ENCODE measurements at places on chromosomes 7 and 10. TPM values are rescaled to one million over a fixed set of nuclear protein-coding genes. Genes with fewer than 3 reads are reported as not detected.
A peak's percentile ranks its signal among the peaks of the same experiment; 100 is the strongest.

Gene PAPOLB
- total RNA-seq: not detected

GRCh38 chr10:22666287-22667092 is 47.9 kb downstream of the PIP4K2A start:
- no peaks in the 10 kb centered on the region for H3K36me3 ChIP-seq
- H3K27me3 ChIP-seq: no peaks in the 10 kb centered on the region
- DNase-seq: no peak
- no peak overlapping the region for H3K4me3 ChIP-seq
- H3K4me1 ChIP-seq: no peaks in the 10 kb centered on the region

GRCh38 chr7:30329716-30330115 is 45.3 kb downstream of the ZNRF2 start:
- no peak for DNase-seq
- no peak overlapping the region for H3K4me3 ChIP-seq
- H3K36me3 ChIP-seq: no peaks in the 10 kb centered on the region
- H3K27ac ChIP-seq: no peak overlapping the region
- no peaks in the 10 kb centered on the region for H3K27me3 ChIP-seq
- no peaks in the 10 kb centered on the region for H3K4me1 ChIP-seq

Gene FERD3L
- total RNA-seq: not detected

GRCh38 chr7:101378751-101379174 is 16.1 kb downstream of the COL26A1 start:
- no peaks in the 10 kb centered on the region for H3K27me3 ChIP-seq
- H3K4me1 ChIP-seq: no peaks in the 10 kb centered on the region
- H3K36me3 ChIP-seq: no peaks in the 10 kb centered on the region
- no peak overlapping the region for H3K27ac ChIP-seq

DNA sequence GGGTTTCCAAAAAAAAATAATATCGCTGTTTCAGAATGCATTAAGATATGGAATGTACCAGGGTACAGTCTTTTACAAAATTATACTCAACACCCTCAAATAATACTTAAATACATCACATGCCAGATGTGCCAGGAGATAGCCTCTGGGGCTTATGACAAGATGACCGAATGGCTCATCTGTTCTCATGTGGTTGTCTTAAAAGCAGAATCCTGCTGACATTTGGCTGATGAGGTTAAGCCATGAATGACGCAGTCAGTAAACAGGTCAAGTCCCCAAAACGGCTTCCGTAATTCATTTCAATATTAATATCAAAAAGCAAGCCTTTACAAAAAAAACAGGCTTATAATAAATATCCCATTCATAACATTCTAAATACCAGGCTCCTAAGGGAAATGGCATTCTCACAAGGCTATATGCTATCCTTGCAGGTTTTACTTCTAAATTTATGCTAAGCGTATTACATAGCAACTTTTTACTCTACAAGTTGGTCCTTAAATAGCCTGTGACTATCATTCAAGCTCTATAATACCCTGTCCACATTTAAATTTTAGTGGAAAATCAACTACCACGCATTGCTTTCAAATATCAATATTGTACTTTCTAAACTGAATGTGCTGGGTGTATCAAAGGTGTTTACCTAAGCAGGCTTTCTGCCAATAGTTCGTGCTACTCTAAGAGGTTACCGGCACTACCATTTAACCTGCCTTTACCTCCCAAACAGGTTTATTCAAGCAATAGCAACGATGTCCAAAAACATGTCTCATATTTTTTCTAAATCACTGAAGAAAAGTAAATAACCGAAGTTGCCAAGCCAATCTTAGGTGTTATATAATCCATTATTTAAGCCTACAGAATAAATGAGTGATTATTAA is 15.6 kb downstream of the SMURF1 start:
- H3K4me3 ChIP-seq: no peak overlapping the region
- peak; percentile 79 for DNase-seq
- H3K27ac ChIP-seq: peak overlapping the region; percentile 57
- no peaks in the 10 kb centered on the region for H3K27me3 ChIP-seq

- H3K27me3 ChIP-seq: no peaks in the 10 kb centered on the region
- no peaks in the 10 kb centered on the region for H3K36me3 ChIP-seq
- H3K4me3 ChIP-seq: no peak overlapping the region
- no peak overlapping the region for H3K27ac ChIP-seq
- DNase-seq: no peak
Measured at GRCh38 chr7:137965942-137966640, 35.8 kb downstream of the CREB3L2 start.

DNA sequence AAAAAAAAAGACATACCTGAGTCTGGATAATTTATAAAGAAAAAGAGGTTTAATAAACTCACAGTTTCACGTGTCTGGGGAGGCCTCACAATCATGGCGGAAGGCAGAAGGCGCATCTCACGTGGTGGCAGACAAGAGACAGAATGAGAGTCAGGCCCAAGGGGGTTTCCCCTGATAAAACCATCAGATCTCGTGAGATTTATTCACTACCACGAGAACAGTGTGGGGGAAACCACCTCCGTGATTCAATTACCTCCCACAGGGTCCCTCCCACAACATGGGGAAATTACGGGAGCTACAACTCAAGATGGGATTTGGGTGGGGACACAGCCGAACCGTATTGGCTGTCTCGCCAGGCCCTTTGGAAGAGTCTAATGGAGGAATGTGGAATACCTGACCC is 9.0 kb upstream of the MAFK start:
- H3K36me3 ChIP-seq: no peaks in the 10 kb centered on the region
- H3K27me3 ChIP-seq: no peaks in the 10 kb centered on the region
- no peak overlapping the region for H3K27ac ChIP-seq

DNA sequence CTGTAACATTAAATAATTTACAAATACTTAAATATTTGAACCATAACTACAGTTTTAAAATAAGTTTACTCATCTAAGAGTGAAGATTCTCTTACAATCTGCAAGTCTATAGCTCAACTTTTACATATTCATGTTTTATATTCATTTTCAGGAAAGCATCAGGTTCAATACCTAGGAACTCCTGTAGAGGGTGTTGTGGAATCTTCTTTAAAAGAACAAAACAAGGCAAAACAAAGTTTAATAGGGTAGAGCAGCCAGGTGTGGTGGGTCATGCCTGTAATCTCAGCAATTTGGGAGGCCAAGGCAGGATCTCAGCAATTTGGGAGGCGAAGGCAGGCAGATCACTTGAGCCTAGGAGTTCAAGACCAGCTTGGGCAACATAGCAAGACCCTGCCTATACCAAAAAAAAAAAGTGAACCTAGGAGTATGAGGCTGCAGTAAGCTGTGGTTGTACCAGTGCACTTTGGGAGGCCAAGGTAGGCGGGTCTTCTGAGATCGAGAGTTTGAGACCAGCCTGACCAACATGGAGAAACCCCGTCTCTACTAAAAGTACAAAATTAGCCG is 45.1 kb downstream of the ST8SIA6 start:
- no peaks in the 10 kb centered on the region for H3K36me3 ChIP-seq
- no peak overlapping the region for H3K4me3 ChIP-seq
- no peaks in the 10 kb centered on the region for H3K27me3 ChIP-seq
- no peak overlapping the region for H3K27ac ChIP-seq
- DNase-seq: no peak
- H3K4me1 ChIP-seq: no peaks in the 10 kb centered on the region

Gene TAF5
- 16.0 TPM for total RNA-seq

- H3K36me3 ChIP-seq: peaks cover 8% of the 10 kb centered on the region
- H3K27ac ChIP-seq: no peak overlapping the region
- no peak for DNase-seq
- H3K27me3 ChIP-seq: no peaks in the 10 kb centered on the region
- no peaks in the 10 kb centered on the region for H3K4me1 ChIP-seq
Measured at GRCh38 chr10:93695740-93696139, 6.7 kb downstream of the FRA10AC1 start.

Gene FFAR4
- total RNA-seq: not detected

GRCh38 chr7:132035517-132036362 is 479.3 kb upstream of the PODXL start:
- peaks cover 5% of the 10 kb centered on the region for H3K4me1 ChIP-seq
- no peak overlapping the region for H3K27ac ChIP-seq
- H3K4me3 ChIP-seq: no peak overlapping the region
- no peak for DNase-seq
- H3K36me3 ChIP-seq: no peaks in the 10 kb centered on the region

Gene MMRN2
- 26.1 TPM for total RNA-seq

Gene TRIM56
- total RNA-seq: 36.1 TPM

DNA sequence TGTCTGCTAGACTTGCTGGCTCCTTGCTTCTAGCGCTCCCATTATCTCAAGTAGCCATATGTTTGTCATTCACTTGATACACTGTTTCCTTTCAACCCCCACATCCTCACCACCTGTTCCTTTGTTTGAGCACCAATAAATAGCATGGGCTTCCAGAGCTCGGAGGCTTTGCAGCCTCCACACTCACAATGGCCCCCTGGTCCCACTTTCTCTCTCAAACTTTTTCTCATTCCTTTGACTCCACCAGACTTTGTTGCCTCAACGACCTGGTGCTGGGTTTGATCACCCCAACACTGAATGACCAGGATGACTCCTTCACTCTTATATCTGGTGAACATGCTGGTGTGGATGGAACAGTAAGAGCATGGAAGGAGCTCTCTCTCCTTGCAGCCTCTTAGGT is 114.5 kb upstream of the TRIM24 start:
- no peaks in the 10 kb centered on the region for H3K27me3 ChIP-seq
- H3K36me3 ChIP-seq: no peaks in the 10 kb centered on the region
- H3K4me1 ChIP-seq: no peaks in the 10 kb centered on the region
- DNase-seq: no peak
- H3K27ac ChIP-seq: no peak overlapping the region
